CD4-positive, alpha-beta memory T cell (primary cell): ENCODE measurements at places on chromosomes 12 and 14.
A peak's percentile ranks its signal among the peaks of the same experiment; 100 is the strongest.

- H3K4me1 ChIP-seq, result peaks cover 5% of the 10 kb centered on the region
- no peaks in the 10 kb centered on the region for H3K36me3 ChIP-seq
- no peak overlapping the region for H3K27ac ChIP-seq
- DNase-seq, result no peak
Measured at GRCh38 chr14:93044556-93044955, 71.2 kb downstream of the ITPK1 start.

DNA sequence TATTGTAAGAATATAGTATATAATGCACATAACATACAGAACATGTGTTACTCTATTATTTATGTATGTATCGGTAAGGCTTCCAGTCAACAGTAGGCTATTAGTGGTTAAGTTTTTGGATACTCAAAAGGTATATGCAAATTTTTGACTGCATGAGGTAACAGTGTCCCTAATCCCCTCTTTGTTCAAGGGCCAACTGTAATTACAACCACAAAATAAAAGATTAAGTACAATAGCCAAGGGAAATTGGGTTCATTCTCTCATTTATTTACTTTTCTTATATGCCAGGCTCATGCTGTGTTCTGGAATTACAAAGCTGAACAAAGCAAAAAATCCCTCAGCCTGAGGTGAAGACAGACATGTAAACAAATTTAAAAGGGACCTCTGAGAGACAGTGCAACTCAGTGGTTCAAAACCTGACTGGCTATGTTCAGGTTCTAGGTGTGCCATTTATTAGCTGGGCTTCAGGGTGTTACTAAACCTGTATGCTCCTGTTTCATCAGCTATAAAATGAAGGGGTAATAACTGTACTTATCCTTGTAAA, 43.4 kb upstream of the TSPAN8 start:
- H3K36me3 ChIP-seq, result no peaks in the 10 kb centered on the region
- no peak for DNase-seq
- H3K27me3 ChIP-seq, result no peaks in the 10 kb centered on the region
- no peaks in the 10 kb centered on the region for H3K4me1 ChIP-seq
- no peak overlapping the region for H3K4me3 ChIP-seq

DNA sequence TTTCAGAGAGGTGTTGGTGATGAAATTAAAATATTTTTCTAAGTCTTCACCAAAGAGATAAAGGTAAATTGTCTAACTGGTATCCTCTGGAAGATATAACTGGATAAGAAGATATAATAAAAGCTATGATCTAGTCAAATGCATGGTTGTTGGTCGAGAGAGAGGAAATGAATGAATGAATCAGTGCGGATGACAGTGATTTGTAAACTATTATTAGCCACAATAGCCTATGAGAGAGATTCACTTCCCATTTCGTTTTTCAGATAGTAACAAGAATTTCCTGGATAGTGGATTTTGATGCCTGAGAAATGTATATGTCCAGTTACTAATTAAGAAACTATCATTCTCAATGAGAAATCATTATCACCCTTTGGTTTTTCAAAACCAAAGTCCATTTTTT, 63.1 kb downstream of the HEATR5A start:
- no peak overlapping the region for H3K4me3 ChIP-seq
- peaks cover 7% of the 10 kb centered on the region for H3K4me1 ChIP-seq
- H3K27me3 ChIP-seq, result no peaks in the 10 kb centered on the region
- no peak overlapping the region for H3K27ac ChIP-seq
- H3K36me3 ChIP-seq, result peaks cover 9% of the 10 kb centered on the region

GRCh38 chr12:128513331-128513730, 246.4 kb downstream of the TMEM132C start:
- no peak for DNase-seq
- no peaks in the 10 kb centered on the region for H3K27me3 ChIP-seq
- no peak overlapping the region for H3K4me3 ChIP-seq
- no peaks in the 10 kb centered on the region for H3K36me3 ChIP-seq
- no peak overlapping the region for H3K27ac ChIP-seq
- no peaks in the 10 kb centered on the region for H3K4me1 ChIP-seq

GRCh38 chr12:112185093-112185923, 59.9 kb downstream of the TRAFD1 start:
- H3K4me1 ChIP-seq, result no peaks in the 10 kb centered on the region
- H3K27me3 ChIP-seq, result no peaks in the 10 kb centered on the region
- no peak overlapping the region for H3K27ac ChIP-seq
- H3K4me3 ChIP-seq, result no peak overlapping the region
- DNase-seq, result no peak
- peaks cover 18% of the 10 kb centered on the region for H3K36me3 ChIP-seq

DNA sequence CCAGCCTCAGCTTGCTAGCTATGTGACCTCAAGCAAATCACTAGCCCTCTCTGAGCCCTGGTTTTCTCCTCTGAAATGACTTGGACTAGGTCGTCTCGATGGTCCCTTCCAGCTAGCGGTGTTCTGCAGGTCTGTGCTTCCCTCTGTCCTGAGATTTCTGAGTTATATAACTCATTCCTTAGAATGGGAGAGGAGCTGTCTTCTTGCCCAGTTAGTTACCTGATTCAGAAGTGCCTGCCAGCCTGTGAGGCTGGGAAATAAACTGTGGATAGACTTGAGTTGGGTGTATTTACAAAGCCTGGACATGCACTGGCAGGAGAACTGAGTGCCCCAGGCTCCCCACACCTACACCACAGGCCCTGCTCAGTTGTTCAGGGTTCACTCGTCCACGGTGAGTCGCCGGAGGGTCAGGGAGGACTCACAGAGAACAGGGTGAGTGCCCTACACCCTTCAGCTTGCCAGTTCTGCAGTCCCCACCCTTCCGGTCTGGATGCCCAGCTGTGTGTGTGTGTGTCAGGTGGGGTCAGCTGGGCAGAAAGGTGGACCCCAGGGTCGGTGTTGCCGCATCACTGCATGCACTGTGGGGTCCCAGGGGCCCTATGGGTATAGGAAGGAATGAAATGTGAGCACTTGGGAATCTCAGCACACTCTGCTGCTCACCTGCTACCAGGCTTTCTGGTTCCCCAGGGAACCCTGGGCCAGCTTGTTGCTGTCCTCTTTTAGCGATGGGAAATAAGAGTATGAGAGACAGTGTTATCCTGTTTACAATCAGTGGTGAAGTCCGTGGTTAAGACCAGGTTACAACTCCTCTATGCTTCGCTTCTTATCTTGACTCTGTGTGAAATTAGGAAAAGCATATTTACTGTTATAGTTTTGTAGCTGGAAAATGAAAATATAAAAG, 348.2 kb downstream of the DPF3 start:
- no peaks in the 10 kb centered on the region for H3K36me3 ChIP-seq
- H3K27ac ChIP-seq, result no peak overlapping the region
- no peak for DNase-seq
- no peaks in the 10 kb centered on the region for H3K27me3 ChIP-seq

GRCh38 chr12:11150832-11151231, 16.4 kb upstream of the TAS2R30 start:
- DNase-seq, result no peak
- H3K36me3 ChIP-seq, result no peaks in the 10 kb centered on the region
- no peak overlapping the region for H3K27ac ChIP-seq
- H3K4me1 ChIP-seq, result no peaks in the 10 kb centered on the region

- H3K27me3 ChIP-seq, result no peaks in the 10 kb centered on the region
- H3K36me3 ChIP-seq, result no peaks in the 10 kb centered on the region
- no peaks in the 10 kb centered on the region for H3K4me1 ChIP-seq
- no peak overlapping the region for H3K4me3 ChIP-seq
Measured at GRCh38 chr12:76135456-76135855, 51.0 kb upstream of the NAP1L1 start.

GRCh38 chr14:98890556-98891340, 381.2 kb downstream of the BCL11B start:
- H3K36me3 ChIP-seq, result no peaks in the 10 kb centered on the region
- no peak overlapping the region for H3K27ac ChIP-seq
- no peaks in the 10 kb centered on the region for H3K27me3 ChIP-seq
- H3K4me3 ChIP-seq, result no peak overlapping the region

DNA sequence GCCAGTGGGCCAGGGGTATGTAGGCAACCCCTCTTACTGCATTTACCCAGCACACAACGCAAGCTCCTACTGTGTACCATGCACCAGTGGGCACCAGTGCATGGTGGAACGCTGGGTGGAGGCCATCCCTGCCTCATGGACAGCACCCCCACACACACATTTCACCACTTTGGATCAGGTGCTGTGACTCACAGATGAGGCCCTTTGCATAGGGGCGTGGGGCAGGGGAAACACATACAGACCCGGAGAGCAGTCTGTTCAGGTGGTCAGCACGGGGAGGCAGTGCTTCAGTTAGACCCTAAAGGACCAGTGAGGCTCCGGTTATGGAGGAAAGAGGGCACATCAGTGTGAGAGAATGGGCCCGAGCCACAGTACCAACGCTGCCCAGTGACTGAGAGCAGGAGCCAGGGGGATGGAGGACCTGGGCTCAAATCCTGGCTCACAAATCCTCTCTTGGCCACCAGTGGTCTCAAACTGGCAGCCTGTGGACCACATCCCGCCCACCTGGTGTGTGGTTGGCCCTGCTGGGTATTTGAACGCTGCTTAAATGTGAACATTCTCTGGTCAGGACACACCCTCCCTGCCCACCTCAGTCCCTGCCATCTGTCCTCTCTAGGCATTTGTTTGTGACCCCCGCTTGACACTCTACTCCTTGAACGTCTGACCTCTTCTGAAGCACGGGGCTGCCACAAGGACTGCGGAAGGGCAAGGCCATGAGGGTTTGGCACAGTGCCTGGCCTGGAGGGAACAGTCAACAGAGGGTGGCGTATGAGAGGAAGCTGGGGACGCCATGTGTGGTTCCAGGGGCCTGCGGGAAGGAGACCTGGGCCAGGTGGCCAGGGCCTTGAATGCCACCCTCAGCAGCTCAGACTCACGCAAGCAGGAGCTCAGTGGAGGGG, 46.7 kb downstream of the FAM222A start:
- no peaks in the 10 kb centered on the region for H3K27me3 ChIP-seq
- no peak overlapping the region for H3K4me3 ChIP-seq
- no peaks in the 10 kb centered on the region for H3K36me3 ChIP-seq
- no peak overlapping the region for H3K27ac ChIP-seq

DNA sequence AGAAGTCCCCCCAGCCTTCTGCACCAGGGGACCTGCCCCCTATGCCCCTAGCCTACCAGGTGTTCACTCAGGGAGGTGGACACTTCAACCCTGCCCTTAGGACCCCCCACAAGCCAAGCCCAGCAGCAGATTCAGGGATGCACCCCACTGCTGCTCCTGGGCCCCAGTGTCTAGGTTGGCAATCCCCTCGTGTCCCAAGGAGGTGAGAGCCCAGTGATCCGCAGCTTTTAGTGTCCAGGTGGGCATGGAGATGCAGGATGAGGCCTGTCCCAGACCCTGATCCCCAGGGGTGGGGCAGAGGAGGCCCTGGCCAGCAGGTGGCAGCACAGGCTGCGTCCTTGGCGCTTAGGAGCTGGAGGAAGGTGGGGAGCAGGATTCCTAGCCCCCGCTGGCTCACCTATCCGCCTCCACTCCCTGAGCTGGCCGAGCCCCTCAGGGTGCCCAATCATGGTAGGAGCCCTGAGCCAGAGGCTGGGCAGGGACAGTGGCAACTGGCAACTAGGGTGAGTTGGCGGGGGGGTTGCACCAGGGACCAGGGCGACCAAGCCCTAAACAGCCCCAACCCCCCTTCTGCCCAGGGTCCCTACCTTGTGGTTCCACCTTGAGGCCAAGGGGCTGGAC, 4.1 kb downstream of the CKB start:
- H3K4me1 ChIP-seq, result peaks cover 22% of the 10 kb centered on the region
- DNase-seq, result peak; percentile 43
- no peaks in the 10 kb centered on the region for H3K36me3 ChIP-seq
- no peak overlapping the region for H3K27ac ChIP-seq
- no peak overlapping the region for H3K4me3 ChIP-seq

DNA sequence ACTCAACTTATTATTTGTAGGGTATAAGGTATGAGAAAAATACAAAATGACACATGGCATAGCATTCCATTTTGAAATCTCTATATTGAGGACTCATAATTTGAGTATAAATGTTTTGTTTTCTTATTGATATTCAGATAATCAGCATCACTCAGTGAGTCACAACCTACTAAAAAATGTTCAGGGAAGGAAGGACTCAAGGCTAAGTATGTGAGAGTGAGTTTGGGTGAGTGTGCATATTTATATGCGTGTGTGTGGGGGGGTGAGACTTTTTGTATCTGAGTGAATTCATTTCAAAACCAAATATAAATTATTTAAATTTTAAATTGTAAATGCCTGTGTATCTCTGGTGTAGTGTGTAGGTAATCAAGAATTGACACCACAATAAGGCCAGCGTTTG, 87.8 kb upstream of the PRKD1 start:
- no peaks in the 10 kb centered on the region for H3K36me3 ChIP-seq
- H3K4me1 ChIP-seq, result no peaks in the 10 kb centered on the region
- DNase-seq, result no peak
- H3K27me3 ChIP-seq, result no peaks in the 10 kb centered on the region

- H3K27me3 ChIP-seq, result no peaks in the 10 kb centered on the region
- peak overlapping the region; percentile 96 for H3K4me3 ChIP-seq
- H3K36me3 ChIP-seq, result peaks cover 29% of the 10 kb centered on the region
- peaks cover 23% of the 10 kb centered on the region for H3K4me1 ChIP-seq
- peak overlapping the region; percentile 84 for H3K27ac ChIP-seq
- DNase-seq, result peak; percentile 5
Measured at GRCh38 chr12:92146497-92147224, 1.0 kb upstream of the BTG1 start.

GRCh38 chr14:103056322-103057027, 874 bp downstream of the CDC42BPB start:
- peaks cover 6% of the 10 kb centered on the region for H3K4me1 ChIP-seq
- no peaks in the 10 kb centered on the region for H3K27me3 ChIP-seq
- H3K27ac ChIP-seq, result no peak overlapping the region
- H3K4me3 ChIP-seq, result no peak overlapping the region
- no peak for DNase-seq
- H3K36me3 ChIP-seq, result no peaks in the 10 kb centered on the region

- no peaks in the 10 kb centered on the region for H3K27me3 ChIP-seq
- no peak overlapping the region for H3K4me3 ChIP-seq
- peak; percentile 82 for DNase-seq
- peaks cover 37% of the 10 kb centered on the region for H3K4me1 ChIP-seq
- no peak overlapping the region for H3K27ac ChIP-seq
- no peaks in the 10 kb centered on the region for H3K36me3 ChIP-seq
Measured at GRCh38 chr12:12705838-12706520, 10.0 kb upstream of the GPR19 start.

DNA sequence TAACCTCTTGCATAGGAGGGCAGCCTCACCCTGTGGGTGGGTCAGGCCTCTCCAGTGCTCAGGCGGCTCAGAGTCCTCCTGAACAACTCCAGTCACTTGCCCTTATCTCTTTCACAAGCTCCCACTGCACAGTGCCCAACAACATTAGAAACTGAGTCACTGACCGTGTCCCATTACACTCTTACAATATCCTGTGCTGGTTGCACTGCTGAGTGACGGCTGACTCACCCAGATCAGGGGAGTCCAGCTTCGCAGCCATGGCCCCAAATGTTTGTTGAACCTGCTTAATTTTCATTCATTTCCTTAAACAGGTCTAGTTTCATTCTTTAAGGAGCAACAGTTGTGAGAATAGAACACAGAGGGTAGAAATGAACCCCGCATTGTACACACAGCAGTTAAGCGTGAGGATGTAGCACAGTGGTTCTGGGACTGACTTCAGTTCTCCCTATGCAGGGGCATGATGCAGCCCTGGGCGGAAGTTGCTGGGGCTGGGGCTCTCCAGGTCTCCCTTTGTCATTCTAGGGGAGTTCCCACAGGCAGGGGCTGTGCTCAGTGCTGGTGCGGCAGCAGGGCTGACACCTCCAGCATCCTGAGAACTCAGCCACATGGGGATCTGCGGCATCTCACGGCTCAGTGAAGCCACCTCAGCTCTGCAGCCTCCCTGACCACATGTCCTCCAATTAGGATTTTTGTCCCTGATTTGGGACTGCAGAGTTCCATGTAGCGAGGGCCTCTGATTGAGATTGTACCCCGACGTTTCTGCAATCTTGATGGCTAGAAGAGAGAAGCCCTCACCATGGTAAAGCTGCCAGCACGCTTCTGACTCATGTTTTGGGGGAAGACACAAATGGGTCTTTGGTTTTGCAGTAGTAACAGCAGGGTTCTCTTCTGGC, 16.1 kb downstream of the GPR68 start:
- H3K36me3 ChIP-seq, result peaks cover 4% of the 10 kb centered on the region
- H3K4me3 ChIP-seq, result peak overlapping the region; percentile 2
- H3K27ac ChIP-seq, result peak overlapping the region; percentile 88
- H3K27me3 ChIP-seq, result no peaks in the 10 kb centered on the region
- peaks cover 98% of the 10 kb centered on the region for H3K4me1 ChIP-seq
- peak; percentile 76 for DNase-seq
